Pancreas (tissue), 10 donors: ENCODE measurements at places on chromosomes 1 and 21. TPM values are rescaled to one million over a fixed set of nuclear protein-coding genes. Genes with fewer than 3 reads are reported as not detected.

Gene CSMD2
- 0.14 TPM for total RNA-seq

DNA sequence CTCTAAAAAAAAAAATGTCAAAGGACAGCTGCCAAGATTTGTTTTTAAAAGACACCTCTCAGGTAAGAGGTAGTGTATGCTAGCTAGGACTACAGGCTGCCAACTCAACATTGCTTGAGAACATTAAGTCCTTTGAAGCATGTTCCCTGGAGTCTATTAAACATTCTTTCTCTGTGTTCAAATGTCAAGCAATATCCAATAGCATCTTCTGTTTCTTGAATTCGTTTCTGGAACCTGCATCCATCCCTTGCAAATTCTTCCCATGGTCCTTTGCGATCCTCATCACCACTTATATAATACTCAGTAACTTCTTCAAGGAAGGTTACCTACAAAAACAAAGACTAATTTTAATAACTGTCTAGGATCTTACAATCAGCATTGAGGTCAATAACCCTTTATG is 5.6 kb downstream of the PPP1R15B start:
- no peak for DNase-seq

DNA sequence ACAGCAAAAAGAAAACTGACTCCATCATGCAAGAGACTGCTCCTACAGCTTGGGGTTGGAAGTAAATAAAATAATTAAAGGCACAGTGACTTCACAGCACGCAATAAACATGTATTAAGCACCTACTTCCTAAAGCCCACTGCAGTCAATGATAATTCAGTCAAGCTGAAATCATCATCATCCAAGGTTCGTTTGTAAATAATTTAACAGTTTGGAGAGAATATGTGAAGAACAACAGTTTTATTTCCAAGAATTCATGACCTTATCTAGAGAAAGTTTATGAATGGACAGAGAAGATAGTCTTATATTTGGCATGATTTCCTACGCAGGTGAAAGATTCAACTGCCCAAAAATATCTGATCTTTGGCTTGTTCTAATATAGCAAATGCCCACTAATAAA is 86.8 kb downstream of the SMYD3 start:
- DNase-seq: no peak

Gene GREM2
- not detected for total RNA-seq

Gene OR2G6
- not detected for total RNA-seq

DNA sequence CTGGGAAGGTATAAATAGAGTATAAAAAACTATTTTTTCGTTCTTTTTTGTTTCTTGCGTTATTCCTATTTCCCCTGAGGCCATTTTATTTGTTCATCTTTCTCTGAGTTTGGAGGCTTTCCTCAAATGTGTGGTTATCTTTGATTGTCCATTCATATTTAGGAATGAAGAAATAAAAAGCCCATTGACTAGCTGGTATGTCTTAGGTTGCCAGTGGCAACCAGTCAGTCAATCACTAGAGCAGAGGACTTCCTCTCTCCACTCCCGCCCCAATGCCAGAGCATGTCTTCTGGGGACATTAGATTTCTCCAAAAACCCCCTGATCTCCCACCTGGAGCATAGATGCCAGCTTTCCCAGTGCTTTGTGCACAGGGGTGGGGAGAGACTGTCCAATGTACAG is 20.7 kb upstream of the FOXE3 start:
- DNase-seq: no peak

Gene HMGCS2
- total RNA-seq: 0.26 TPM

Gene NGF
- total RNA-seq: 0.49 TPM

DNA sequence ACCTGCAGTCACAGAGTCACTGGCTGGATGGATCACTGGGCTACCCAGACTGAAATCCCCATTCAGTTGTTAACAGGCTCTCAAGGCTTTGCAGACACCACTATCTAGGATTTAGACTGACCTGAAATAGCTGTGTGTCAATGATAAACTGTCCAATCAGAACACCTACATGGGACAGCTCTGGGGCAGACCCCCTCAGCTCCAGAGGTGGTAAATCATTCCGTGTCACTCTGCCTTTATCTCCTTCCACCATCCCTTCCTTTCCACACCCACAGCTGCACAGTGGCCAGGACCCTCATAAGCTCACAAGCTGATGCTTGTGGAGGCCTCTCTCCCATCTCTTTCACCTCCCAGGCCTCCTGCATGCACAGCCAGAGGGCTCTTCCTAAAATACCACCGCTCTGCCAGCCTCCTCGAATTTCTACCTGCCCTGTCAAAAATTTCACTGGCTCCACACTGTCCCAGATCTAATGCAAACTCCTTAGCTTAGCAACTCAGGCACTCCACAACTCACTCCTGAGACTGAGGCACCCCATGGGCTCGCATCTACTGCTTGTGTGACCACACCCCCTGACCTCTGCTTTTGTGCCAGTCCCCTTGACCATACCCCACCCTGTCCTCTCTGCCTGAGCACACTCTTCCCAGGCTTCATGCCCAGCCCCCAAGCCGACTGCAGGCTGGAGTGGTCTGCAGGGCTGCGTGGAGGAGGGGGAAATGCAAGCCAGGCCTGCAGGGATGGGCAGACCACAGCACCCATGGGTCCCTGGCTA is 5.8 kb downstream of the CAPZB start:
- DNase-seq: no peak
